IMR-90 (cell line): ENCODE measurements at places on chromosomes 2 and 18. TPM values are rescaled to one million over a fixed set of nuclear protein-coding genes. Genes with fewer than 3 reads are reported as not detected.

DNA sequence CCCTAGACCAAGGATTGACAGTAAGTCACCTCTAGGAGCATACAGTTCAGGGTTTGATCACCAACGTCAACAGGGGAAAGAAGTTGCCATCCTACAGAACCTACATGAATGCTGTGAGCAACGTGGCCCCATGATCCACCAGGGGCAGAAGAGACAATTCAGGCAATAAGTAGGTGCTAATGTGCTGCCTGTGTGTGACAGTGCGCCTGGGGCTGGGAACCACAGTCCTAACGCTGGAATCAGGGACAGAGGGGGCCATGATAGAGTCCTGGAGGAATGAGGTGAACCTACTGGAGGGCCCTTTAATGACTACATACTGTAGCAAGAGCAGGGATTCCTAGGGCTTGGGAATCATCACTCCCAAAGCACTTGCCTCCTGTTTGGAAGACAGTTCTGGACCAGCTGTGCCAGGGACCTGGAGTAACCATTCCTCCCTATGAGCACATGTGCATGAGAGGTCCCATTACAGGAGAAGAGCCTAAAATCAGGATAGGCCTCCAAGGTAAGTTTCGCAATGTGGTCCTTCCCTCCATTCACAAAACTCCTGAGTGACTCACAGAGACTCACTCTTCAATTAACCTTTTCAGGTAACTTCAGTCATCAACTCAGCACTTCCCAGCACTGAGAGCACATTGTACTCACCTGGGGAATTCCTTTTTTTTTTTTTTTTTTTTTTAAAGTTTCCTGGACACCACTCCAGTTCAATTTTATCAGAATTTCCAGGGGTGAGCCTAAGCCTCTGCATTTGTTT lies 214.0 kb downstream of the TMEM163 start:
- no peak for DNase-seq

DNA sequence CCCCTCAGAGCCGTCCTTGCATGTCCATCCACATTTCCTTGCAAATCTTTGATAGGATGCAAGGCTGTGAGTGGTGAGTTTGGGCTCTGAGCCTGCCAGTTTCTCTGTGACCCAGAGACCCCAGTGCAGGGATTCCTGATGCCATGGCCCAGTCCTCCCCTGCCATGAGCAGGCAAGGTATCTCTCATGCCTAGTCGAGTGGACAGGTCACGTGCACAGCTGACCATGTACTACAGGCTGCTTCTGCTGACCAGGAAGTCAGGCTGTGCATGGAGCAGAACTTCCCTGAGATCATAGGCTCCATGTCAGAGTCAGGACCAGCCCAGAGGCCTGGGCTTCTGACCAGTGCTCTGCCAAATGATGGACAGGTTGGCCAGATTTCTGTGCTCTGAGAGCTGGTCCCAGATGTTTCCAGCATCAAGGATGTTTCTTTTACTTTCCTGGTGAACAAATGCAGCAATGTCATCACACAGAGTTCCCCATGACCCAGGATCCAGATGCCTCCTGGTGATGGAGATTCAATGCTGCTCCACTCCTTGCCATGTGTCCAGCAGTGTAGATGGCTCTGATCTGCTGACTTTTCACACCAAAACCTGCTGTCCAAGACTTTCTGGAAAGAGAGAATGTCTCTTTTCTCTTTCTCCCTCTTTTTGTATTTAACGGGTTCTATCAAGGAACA lies 321.6 kb upstream of the HS6ST1 start:
- DNase-seq: no peak

DNA sequence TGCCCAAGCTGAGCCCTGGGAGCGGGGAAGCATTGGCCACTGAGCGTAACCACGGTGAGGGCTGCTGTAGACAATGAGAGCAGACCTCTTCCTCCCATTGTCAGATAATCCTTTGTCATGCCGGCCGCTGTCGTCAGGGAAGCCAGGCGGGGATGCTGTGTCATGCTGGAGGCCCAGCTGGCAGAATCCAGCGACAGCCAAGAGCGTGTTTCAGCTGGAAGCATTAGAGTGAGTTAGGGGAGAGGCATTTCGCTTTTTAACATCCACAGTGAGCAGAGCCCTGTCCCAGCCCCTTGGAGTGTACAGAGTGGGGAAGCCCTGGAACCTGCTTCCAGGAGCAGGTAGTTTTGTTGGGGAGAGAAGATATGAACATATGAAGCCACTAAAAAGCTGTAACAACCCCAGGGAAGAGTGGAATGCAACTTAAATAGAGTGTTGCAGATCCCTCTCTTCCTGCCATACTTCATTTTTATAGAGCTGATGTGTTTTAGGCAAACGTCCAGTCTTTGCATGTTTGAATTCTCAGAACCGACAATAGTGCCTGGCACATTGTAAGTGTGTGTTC lies 7.0 kb downstream of the CTIF start:
- peak; percentile 90 for DNase-seq

The TANC1 gene
- total RNA-seq: 12.8 and 12.9 TPM in 2 replicates

The SLC4A5 gene
- 0.18 TPM in 1 of 2 replicates, not detected in the other for total RNA-seq
